Uterus (tissue), 4 donors: ENCODE measurements at places on chromosomes 12 and 14.
A peak's percentile ranks its signal among the peaks of the same experiment; 100 is the strongest.

DNA sequence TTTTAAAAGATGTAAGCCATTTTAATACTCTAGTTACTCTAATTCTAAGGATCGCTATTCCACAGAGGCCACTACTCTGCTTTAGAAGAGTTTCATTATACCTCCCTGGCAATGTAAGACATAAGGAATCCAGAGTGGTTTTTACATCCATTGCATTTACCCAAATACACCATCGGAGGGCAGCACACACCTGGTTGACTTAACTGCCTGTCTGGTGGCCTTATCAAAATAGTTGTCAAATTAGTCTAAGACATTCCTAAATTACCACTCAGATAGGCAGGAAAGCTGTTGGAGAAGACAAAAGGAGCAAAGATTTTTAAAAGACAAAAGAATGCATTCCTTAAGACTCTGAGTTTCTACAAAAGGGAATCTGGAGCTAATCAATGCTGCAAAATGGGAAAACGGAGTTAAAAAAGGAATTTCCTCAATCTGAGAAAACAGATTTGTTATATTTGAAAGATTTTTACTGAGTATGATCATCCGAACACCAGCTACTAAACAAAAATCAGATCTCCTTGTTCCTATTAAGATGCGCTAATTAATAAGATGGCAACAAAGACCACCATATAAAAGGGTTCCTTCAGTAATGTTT, 33.8 kb upstream of the FGD4 start:
- DNase-seq = peak; percentile 26

DNA sequence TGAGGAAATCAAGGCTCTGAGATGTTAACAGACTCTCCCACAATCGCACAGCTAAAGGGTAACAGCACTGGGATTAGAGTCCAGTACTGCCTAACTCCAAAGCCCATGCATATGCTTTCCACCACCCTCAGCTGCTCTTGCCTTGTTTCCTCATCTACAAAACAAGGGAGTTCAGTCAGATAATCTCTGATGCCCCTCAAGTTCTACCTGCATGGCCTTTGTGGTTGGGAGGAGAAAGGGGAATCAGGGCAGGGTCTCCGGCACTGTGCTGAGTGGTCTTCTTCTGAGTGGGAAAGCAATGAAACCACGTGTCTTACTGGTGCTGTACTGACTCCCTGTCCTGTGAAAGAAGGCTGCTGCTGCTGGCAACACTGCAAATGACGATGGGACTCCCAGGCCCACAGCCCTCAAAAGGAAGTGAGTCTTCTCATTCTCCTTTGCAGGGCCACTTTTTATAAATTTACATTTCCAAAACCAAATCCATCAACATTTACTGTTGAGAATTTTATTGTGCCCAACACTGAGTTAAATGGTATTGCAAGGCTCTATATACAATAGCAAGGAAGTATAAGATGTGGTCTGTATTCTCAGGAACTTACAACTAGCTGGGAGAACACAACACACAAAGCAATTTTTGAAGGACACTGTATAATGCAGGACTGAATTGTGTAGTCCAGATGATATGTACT, 19.7 kb upstream of the DUSP16 start:
- no peak for DNase-seq

DNA sequence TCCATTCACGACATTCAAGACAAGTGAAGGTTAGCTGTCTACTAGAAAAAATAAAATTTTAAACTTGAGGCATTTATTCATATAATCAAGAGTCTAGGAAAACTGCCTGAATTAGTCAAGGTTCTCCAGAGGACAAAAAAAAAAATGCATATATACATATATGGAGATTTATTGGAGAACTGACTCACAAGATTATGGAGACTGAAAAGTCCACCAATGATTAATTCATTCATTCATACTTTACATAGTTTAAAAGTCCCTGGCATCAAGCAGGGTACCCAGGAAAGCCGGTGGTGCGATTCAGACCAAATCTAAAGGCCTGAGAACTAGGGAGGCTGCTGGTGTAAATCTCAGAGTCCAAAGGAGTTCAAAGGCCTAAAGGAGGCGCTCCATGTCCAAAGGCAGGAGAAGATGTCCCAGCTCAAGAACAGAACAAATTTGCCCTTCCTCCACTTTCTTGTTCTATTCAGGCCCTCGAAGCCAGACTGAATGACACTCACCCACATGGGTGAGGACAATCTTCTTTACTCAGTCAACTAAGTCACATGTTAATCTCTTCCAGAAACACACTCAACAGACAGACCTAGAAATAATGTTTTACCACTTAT, 64.3 kb downstream of the ANKS1B start:
- no peak for DNase-seq

DNA sequence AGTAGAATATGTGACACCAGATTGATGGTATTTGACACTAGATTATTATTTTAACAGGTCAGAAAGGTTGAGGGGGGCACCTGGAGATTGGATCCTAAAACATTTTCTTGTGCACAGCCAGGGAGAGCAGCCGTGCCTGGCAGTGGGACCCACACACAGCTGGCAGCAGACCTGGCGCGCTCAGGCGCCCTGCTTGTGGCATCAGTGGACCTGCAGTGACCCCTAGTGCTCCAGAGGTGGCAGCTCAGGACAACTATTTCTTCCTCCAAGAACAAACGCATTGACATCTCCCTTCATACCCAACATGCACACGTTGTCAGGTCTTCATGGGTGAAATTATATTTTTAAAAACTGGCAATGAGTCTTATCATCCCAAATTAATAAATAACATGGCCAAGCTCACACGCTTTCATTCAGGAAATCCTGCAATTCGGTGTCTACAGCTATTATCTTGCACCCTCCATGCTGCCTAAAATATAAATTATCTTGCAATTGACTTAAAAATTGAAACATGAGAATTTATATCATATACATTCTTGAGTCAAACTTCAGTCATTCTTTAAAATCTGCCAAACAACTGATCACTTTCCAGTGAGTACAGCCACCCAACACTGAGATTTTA, 7.7 kb upstream of the TMEM132D start:
- DNase-seq = no peak

DNA sequence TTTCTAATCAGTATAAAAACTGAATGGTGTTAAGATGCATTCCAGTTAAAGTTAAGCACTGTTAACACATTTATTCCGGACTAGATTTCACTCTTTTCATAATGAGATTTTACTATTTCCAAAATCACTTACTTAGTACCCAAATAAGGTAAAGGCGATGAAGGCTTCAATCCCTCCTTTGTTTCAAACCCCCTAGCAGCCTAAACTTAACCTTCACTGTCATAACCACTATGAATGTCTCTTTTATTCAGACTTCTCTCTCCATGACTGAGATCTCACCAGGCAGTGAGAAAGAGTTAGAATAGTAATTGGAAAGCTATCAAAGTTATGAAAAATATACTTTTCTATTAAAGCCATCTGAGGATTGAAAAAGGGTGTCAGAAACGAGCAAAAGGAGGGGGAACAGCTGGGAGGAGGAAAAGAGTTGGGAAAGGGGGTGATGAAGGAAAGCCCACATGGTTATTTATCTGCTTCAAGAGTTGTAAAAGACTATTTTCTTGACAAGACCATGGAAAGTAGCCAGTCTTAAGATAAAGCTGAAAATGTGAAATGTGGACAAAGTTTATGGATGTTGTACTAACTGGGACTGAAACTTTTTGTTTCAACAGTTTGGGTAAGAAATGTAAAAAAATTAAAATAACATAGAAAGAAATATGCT, 11.7 kb downstream of the EPS8 start:
- DNase-seq = no peak

DNA sequence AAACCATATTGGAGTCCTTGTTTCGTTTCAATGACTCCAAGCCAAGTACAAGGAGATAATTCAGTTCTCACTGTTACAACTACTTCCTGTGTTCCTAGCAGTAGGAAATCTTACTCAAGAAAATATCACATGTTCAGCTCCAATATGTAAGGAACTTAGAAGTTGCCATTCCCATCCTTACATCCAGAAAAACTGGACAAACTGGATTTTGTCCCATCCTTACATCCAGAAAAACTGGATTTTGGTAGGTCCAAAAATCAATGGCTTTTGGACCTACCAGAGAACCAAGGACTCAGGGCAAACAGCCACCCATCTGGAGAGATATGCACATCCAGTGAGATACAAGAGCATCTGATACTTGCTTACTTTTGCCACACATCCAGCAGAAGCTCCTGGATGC, 23.8 kb downstream of the CMAS start:
- no peak for DNase-seq

DNA sequence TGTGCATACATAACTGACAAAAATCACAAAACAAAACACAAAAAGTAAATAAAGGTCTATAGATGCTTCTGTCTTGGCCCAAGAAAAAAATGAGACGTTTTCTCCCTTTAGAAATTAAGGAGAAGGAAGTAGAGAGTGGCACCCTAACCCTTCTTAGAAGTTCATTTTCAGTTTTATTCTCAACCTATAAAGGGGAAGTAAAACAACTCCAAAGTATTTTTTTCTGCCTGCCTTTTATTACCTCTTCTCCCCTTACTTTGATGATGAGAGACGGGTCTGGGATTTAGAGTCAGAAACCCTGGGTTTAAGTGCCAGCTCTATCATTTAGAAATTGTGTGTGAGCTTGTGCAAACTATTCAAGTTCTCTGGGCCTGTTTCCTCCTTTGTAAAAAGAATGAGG, 2.8 kb downstream of the PRIM1 start:
- no peak for DNase-seq

- no peak for DNase-seq
These were observed 40.4 kb downstream of the DDX51 start for GRCh38 chr12:132103542-132104308.
